Activated CD4-positive, alpha-beta T cell treated with anti-CD3 and anti-CD28 coated beads, Interleukin-2, amount 50 U/mL, for 24 hours (primary cell): ENCODE measurements at places on chromosomes 2 and 18.

DNA sequence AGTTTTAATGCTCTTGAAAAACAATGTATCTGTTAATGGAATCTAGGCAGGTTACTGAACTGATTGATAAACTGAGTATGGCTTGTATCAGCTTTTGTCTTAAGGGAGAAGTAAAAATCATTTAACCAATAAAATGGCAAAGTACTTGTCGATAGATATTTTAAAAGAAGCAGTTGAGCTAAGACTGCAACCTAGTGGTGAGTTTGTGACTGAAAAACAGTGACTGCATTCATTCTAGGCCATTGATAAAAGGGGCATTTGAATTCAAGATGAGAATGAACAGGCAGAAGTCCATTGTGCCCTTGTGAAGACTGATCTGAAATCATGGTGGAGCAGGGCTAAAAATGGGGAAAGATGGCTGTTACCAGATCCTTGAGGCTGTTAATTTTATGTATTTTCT lies 59.4 kb upstream of the MSTN start:
- no peak for DNase-seq

DNA sequence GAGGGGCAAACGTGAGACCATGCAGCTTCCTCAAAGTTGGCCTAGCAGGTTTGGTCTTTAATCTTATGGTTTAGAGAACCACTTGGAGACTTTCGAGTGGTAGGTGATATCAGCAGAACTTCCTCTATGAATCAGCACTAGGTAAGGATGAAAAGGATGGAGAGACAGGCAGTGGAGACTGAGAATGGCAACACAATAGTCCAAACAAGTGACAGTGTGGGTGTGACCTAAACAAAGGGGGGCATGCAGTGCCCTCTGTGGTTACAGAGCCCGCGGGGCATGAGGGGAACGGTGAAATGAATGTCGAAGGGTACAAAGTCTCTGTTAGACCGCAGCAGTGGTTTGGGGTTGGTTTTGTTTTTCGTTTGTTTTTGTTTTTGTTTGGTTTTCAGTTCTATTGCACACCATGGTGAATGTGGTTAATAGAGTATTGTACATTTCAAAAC lies 143.9 kb downstream of the L3MBTL4 start:
- no peak for DNase-seq

DNA sequence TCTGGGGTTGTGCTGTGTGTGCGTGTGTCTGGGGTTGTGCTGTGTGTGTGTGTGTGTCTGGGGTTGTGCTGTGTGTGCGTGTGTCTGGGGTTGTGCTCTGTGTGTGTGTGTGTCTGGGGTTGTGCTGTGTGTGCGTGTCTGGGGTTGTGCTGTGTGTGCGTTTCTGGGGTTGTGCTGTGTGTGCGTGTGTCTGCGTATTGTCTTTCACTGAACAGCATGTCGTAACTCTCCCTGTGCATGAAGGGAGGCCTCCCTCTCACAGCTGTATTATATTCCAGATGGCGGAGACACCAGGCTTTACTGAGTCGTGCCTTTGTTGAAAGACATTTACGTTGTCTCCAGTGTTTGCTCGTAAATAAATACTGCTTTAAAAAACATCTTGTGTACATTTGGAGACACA lies 5.9 kb downstream of the ACKR3 start:
- DNase-seq, result no peak

DNA sequence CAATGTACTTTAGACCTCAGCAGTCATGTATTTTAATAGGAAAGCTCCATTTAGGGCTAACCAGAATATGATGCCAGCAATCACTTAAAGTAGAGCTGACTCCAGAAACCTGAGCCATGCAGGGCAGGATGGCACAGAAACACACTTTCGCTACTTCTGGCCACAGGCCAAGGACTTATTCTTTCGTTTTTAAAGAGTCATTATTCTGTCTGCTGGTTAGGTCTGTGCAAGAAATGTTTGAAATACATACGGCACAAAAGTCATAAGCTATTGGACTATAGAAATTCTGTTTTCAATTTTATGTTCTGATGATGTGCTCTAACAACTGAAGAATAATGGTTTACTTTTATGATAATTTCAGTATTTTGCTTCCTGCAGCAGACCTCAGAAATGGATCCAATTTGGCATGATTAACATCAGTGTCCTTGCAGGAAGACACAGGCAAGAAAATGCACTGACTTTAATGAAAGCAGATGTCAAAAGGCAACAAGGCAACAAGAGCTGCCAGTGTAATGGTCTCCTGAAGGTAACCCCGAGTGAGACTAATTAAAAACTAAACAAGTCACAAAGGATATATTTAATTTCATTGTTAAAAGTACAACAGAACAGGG lies 114.4 kb upstream of the CHRNA1 start:
- DNase-seq, result no peak

DNA sequence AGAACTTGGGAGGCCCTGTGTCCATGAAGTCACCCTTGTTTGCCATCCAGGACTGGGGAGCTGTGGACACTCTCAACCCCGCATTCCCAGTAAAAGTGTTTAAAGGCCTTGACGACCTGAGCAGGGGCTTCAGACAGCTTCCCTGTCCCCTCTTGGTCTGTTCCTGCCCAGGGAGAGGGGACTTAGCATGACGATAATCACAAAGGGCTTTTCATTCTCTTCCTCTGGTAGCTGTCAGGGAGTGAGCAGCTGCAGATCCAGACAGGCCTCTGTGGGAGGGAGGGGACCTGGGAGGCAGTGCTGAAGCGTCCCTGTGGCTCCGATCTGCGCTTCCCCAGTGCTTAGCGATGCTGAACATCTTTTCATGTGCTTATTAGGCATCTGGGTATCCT lies 77.8 kb upstream of the HS6ST1 start:
- no peak for DNase-seq

- DNase-seq, result no peak
Measured at GRCh38 chr2:83224591-83225200, 1234.4 kb downstream of the SUCLG1 start.

DNA sequence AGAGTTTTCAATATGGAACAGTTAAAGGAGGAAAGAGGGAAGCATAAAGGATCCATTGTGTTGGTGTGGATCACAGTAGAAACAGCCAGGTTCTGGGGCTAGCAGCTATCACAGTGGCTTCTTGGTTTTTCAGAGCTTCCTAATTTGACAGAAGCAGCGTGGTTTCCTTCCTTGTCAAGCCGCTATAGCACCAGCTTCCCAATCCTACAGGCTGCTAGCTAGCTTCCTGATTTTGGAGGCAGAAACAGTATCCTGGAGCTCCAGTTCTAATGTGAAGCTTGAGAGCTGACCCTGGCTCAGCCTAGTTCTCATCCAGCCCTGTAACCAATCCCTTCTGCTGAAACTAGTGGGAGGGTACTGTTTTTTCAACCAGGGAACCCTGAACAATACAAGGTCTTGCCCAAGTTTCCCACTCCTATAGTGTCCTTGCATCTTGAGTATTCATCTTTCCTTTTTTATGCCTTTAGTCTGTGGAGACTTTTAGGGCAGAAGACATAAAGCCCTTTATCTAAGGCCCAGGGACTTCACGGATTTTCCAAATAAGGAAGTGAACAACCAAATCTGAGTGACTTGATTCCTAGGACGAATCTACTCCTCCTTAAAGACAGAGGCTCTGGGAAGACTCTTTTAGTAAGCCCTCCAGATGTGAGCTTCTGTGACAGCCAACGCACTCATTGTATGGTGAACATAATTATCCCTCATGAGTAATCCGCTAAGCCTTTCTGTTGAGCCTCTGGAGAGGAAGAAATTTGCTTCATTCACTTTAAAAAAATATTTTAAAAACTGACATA lies 33.8 kb downstream of the CCDC93 start:
- no peak for DNase-seq

DNA sequence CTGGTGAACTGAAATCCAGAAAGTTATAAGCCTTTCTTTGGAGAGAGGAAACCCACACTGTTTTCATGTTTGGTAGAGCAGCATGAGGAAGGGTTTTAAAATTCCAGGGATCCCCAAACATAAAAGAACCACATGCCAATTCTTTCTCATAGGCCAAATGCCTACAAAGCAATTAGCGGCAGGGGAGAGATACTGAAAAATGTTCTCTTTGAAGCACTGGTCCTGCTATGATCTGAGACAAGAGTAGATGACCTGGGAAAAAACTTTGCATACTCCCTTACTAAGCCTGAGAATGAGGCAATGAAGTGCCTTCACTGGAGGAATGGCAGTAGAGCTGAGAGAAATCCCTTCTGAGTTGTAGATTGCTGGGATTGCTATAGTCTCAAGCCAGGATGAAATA lies 1261.7 kb downstream of the DSC3 start:
- no peak for DNase-seq

- DNase-seq, result no peak
Measured at GRCh38 chr2:17747684-17748452, 5.7 kb downstream of the SMC6 start.

- no peak for DNase-seq
Measured at GRCh38 chr2:241217320-241218031, 29.0 kb downstream of the ANO7 start.

DNA sequence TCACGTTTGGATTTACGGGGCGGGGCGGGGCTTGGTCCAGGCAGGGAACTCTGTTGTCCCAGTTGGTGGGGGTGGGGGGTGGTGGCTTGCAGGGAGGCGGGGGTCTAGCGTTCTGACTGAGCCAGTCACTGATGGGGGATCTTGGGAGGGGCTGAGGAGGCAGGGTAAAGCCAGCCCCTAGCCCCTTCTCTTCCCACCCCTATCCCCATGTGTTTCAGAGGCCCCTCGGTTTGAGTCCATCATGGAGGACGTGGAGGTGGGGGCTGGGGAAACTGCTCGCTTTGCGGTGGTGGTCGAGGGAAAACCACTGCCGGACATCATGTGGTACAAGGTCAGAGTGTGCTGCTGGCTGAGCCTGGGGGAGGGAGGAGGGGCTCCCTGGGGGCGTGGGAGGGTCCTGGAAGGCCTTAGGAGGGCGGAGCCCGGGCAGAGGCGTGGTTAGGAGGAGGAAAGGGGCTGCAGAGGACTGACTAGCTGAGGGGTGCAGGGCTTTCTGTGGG lies 22.0 kb upstream of the GMPPA start:
- DNase-seq, result no peak

DNA sequence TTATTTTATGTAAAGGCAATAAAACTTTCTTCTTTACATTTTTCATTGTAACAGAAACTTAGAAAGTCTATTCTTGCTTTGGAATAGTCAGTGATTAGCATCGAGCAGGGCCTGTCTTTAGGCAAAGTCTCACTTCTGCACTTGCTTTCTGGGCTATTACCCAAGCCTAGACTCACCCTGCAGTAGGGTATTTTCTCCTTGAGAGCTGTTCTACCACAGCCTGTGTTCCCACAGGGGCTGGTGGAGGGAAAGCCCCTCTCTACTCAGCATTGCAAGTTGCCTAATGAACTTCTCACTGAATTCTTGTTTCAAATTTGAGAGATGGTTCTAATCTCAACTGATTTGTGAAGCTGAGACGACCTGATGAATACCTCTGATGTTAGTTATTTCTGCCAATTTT lies 111.7 kb upstream of the KLHL14 start:
- DNase-seq, result no peak

GRCh38 chr18:74501386-74501785 lies 5.2 kb downstream of the CNDP2 start:
- no peak for DNase-seq

GRCh38 chr2:36677996-36678605 lies 18.4 kb upstream of the VIT start:
- no peak for DNase-seq

- DNase-seq, result no peak
Measured at GRCh38 chr2:45709137-45709536, 57.7 kb downstream of the PRKCE start.
